Stimulated activated CD4-positive, alpha-beta T cell treated with anti-CD3 and anti-CD28 coated beads, Interleukin-15, amount 100 ng/mL, for 48 hours (primary cell): ENCODE measurements at places on chromosomes 3 and 15.

DNA sequence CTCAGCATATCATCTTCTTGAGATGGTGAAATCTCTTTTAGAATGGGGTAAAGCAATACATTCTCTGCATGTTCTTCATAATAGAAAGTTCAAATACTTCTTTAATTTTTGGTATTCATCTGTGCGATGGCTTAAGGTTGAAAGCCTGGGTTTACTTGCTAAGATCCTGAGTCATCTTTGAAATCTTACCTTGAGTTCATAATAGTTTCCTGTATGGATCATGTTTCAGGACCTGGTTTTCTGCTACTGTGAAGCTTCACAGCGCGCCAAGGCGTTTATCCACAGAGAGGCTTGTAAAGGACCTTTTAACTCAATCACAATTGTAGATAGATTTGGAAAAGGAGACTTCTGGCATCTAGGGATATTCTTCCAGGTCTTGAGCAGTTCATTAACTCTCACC lies 39.0 kb downstream of the MED12L start:
- no peak for DNase-seq

DNA sequence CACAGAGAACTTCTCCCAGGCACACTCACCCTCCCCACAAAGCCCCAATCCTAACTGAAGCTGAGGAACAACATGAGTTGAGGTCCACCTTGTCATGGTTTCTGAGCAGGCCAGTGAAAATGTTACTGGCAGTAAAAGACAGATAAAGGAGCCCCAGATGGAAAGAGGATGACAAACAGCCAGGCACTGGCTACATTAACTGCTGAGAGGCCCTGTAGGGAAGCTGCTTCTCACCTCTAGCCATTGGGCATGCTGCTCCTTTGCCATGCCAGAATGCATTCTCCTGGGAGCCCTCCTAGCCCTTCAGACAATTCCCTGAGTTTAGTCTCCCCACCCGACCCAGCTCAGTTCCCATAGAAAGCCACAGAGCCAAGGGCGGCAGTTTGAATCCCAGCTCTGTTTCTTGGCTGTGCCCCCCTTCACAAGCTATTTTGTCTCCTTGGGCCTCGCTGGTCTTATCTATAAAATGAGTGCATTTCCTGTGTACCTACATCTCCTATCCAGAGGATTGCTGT lies 60.5 kb downstream of the LMCD1 start:
- DNase-seq, result no peak

GRCh38 chr15:40630313-40630712 lies 36.3 kb downstream of the KNL1 start:
- no peak for DNase-seq

- no peak for DNase-seq
Measured at GRCh38 chr3:133995264-133995663, 34.5 kb downstream of the SLCO2A1 start.

- DNase-seq, result no peak
Measured at GRCh38 chr3:57538465-57538864, 5.7 kb downstream of the DNAH12 start.

DNA sequence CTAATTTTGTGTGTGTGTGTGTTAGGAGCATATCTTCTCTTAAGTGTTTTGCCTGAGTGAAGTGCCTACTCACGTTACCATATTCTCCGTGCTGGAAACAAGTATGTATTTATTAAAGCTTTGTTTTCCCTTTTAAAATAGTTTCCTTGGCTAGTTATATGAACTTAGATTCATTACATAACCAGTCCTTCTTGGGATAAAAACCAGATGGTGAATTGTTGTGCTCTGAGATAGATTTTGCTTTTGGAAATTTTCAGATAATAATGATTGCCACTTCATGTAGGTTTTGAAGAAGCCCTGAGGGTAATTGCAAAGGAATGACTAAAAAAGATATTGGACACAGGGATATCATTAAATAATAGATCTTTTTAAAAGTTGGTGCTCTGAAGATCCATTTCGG lies 390.2 kb upstream of the SGO1 start:
- no peak for DNase-seq
